Esophagus squamous epithelium (tissue), 5 donors: ENCODE measurements at places on chromosomes 7 and 10. TPM values are rescaled to one million over a fixed set of nuclear protein-coding genes. Genes with fewer than 3 reads are reported as not detected.

FOXP2 gene
- total RNA-seq: 6.7 TPM

DNA sequence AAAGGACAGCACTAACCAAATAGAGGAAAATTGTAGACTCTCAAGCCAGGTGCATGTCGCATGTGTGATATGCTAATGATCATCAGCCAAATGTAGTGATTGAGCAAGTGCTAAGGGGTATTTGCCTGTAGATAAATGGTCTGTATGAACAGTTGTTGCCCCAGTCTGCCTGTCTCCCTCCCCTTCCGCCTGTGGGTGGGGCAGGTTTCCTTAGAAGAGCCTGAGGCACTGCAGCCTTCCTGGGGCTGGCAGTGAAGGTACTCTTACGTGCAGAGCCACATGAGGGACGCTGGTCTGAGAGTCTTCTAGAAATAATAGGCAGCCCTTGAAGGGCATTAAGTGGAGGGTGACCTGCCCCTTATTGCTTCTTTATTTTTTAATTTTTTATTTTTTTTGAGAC is 152.1 kb downstream of the SNX10 start:
- no peaks in the 10 kb centered on the region for H3K36me3 ChIP-seq
- no peaks in the 10 kb centered on the region for H3K4me1 ChIP-seq
- H3K27ac ChIP-seq: no peak overlapping the region
- DNase-seq: no peak
- H3K4me3 ChIP-seq: no peak overlapping the region
- no peaks in the 10 kb centered on the region for H3K27me3 ChIP-seq

C10orf62 gene
- total RNA-seq: not detected

TMEM140 gene
- 1.3 TPM for total RNA-seq

GRCh38 chr10:72053690-72054089 is 34.7 kb downstream of the SPOCK2 start:
- DNase-seq: no peak
- no peak overlapping the region for H3K27ac ChIP-seq
- no peaks in the 10 kb centered on the region for H3K36me3 ChIP-seq
- no peaks in the 10 kb centered on the region for H3K27me3 ChIP-seq
- H3K4me1 ChIP-seq: peaks cover 11% of the 10 kb centered on the region
- H3K4me3 ChIP-seq: no peak overlapping the region

OPALIN gene
- not detected for total RNA-seq

DNA sequence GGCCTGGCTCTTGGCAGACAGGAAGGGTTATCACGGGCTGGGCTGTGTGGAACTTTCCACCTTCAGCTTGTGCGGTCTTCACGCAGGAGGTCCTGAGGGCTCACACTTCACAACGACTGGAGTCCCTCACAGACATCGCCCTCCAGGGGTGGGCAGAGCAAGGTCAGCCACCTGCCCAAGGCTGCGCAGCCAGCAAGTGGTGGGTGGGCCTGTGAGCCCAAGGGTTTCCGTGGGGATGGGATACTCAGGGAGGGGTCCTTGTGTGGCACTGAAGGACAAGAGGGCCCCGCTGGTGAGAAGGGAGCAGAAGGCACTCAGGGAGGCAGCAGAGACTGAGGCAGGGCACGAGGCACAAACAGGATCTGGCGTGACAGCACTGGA is 22.0 kb downstream of the PDIA4 start:
- no peaks in the 10 kb centered on the region for H3K27me3 ChIP-seq
- peaks cover 28% of the 10 kb centered on the region for H3K36me3 ChIP-seq
- no peak for DNase-seq
- H3K4me1 ChIP-seq: no peaks in the 10 kb centered on the region
- H3K4me3 ChIP-seq: no peak overlapping the region

DNA sequence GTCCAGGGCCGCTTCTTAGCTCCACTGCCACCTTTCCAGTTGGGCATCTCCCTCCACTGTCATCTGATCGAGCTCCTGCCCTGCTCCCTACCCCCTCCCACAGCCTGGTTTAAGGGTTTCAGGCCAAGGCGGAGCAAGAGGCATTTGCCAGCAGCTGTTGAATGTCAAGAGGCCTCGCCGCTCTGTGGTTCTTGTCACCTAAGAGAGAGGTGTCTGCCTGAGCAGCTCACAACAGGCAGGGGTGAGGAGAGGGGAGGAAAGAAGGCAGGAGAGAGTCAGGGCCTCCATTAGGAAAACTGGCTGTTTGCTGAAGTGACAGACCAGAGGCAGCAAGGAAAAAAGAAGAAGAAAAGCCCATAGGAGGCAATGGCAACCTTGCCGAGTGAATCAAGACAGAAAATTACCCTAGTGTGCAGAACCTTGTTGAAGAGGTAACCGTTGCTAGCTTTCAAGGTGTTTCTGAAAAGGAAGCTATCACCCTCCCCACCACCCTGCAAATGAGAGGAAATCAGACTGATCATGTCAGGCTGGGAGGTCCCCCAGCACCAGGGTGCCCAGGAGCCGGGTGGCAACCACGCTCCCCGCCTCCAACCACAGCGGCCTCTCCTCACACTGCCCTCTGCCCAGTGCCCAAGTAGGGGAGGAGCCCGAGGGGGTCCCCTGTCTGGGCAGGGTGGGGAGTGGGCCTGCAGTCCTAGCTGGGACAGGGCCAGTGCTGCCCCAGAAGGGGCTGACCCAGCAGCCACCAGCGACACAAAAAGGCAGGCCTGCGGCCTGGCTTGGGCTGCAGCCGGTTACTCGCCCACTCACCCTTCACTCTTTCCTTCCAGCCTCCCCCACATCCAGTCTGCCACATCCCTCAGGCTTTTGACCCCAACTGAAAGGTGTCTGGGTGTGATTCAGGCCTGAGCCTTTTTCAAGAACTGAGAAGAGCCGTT is 7.1 kb downstream of the GATA3 start:
- peaks cover 12% of the 10 kb centered on the region for H3K4me1 ChIP-seq
- no peak overlapping the region for H3K4me3 ChIP-seq
- no peaks in the 10 kb centered on the region for H3K36me3 ChIP-seq
- no peak overlapping the region for H3K27ac ChIP-seq
- DNase-seq: no peak

- peak within 1 kb of the TSS; percentile 36 for H3K27ac ChIP-seq
- no peak for DNase-seq
Measured at GRCh38 chr10:100969187-100970075, at the start of gene SEMA4G. Gene SEMA4G, plus strand, starts transcription at chr10:100969504. Its CDS starts 3,409 bp downstream, at chr10:100972913.

- H3K36me3 ChIP-seq: no peaks in the 10 kb centered on the region
- H3K4me1 ChIP-seq: peaks cover 5% of the 10 kb centered on the region
- no peaks in the 10 kb centered on the region for H3K27me3 ChIP-seq
- H3K4me3 ChIP-seq: no peak overlapping the region
- DNase-seq: no peak
Measured at GRCh38 chr10:131746241-131746711, 154.5 kb upstream of the PPP2R2D start.

DNA sequence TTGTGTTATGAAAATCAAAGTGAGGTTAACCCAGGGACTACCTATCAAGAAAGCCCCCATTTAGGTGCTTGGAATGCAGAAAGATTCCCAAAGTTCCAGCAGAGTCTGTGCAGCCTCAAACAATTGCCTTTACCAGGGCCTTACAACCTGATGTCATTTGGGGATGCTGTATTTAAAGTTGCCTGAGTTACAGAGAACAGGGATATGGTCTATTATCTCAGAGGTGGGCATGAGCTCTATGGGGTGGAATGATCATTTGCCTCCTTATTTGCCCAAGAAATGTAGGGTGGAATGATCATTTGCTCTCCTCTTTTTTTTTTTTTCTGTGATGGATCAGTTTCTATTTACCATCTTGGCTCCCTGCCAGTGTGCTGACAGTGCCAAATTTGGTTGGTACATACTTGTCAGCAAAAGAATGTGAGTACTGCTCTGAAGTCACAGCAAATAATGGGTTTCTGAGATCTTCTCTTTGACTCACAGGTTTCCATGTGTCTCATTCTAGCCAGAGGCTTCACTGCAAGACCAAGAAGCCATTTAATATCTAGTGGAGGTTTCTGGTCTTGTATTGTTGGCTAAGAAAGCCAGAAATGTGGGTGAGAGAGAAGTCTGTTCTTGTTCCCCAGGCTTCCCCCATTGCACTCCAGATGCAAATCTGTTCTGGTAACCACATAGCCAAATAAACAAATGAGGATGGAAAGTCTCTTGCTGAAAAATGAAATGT is 45.5 kb upstream of the ZNRF2 start:
- H3K36me3 ChIP-seq: no peaks in the 10 kb centered on the region
- peak overlapping the region; percentile 25 for H3K27ac ChIP-seq
- H3K27me3 ChIP-seq: no peaks in the 10 kb centered on the region

DNA sequence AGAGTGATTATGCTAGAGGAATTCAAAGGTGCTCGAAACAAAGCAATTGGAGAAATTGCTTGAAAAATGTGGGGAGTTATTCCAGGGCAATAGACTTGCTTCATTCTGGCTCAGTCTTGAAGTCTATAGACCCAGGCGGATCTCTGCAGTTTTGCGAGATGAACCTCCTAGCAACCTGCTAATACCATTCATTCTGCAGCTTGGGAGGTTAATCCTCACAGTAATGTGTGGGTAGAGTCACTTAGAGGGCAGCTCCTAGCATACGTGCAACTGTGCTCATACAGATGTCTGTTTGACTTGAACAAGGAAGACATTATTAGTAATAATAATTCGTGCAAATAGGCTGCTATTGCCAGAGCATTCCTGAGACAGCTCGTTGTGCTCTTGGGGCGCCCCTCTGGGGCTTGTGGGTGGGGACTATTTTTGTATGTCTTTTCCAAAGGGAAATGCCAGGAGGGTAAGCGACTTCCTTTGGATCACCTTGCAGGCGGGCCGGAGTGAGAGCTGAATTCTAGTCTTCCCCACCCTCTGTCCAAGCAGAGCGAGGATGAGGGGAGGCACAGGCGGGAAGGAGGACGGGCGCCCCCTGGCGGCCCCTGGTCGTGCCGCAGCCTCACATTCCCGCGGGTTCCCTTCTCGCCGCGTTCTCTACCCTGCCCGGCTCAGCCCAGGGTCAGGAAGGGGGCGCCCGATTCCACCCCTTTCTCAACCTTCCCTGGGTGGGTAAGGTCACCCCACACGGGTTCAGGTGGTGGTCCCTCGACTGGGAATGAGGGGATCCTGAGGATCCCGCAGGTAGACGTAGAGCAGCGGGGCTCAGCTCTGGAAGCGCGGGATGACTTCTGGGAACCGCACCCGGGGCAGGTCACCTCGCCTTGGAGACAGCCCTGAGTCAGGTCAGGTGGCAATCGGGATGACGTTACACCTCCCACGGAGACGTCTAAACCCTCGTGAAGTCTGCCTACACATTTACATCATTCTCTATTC is 241.5 kb downstream of the PHTF2 start:
- DNase-seq: no peak
- no peaks in the 10 kb centered on the region for H3K4me1 ChIP-seq
- H3K27ac ChIP-seq: no peak overlapping the region
- H3K27me3 ChIP-seq: no peaks in the 10 kb centered on the region
- H3K36me3 ChIP-seq: no peaks in the 10 kb centered on the region

- no peak overlapping the region for H3K27ac ChIP-seq
- no peak for DNase-seq
- H3K4me3 ChIP-seq: no peak overlapping the region
- no peaks in the 10 kb centered on the region for H3K4me1 ChIP-seq
Measured at GRCh38 chr7:71652510-71652909, 520.6 kb downstream of the GALNT17 start.

- H3K4me1 ChIP-seq: no peaks in the 10 kb centered on the region
- no peaks in the 10 kb centered on the region for H3K27me3 ChIP-seq
- no peak for DNase-seq
Measured at GRCh38 chr7:68718097-68718551, 880.2 kb upstream of the AUTS2 start.

PRR15 gene
- 0.53 TPM for total RNA-seq

DNA sequence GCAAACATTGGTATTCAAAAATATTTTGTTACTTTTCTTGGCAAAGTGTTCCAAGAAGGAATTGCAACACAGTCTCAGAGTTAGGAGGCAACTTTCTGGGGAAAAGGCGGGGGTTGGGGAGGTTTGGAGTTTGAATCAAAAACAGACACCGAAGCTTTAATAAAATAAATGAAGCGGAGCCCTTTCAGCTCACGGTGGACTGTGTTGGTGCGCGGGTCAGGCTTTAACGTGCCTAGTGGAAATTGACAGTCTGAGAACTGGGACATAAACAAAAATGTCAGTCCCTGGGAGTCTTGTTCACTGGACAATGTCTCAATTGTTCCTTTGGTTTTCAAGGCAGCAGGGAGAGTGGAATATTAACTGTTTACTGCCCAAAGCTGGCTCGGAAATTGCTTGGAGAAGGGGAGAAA is 109.3 kb downstream of the TCF7L2 start:
- no peak for DNase-seq
- no peaks in the 10 kb centered on the region for H3K27me3 ChIP-seq
- H3K4me1 ChIP-seq: peaks cover 19% of the 10 kb centered on the region
- no peak overlapping the region for H3K4me3 ChIP-seq

DNA sequence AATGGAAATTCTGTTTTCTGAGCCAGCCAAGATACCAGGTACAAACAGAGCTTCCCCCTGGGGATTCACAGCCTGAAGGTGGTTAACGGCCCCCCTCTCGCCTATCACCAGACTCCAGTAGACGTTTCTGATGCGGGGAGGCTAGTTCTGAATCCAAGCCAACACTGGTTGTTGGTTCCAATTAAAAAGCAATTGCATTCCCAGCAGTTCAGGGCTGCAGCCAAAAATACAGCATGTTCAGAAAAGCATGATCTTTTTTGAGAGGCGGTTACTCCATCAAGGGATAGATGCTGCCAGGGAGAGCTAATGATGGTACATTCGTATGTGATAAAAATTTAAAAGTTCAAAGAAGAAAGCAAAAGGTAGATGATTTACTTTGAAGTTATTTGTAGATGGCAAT is 481.0 kb downstream of the GALNT17 start:
- H3K27ac ChIP-seq: peak overlapping the region; percentile 52
- H3K4me3 ChIP-seq: peak overlapping the region; percentile 41
- DNase-seq: no peak
- no peaks in the 10 kb centered on the region for H3K27me3 ChIP-seq

DNA sequence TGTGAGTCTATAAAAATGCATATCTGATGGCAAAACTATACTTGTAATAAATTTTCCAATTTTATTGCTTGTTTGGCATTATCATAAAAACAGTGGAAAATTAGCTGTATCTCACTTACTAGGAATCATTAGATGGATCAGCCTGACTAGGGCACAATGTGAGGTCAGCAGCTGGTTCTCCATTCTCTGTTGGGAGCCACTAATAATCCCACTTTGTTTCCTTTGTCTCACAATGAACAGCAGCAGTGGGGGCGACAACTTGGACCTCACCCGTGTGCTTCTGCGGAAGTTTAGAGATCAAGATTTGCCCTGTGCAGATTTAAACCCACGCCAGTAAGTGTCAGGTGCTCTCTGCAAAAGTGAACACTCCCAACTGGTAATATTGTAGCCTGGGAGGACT is 295.5 kb downstream of the ABCA13 start:
- no peak overlapping the region for H3K27ac ChIP-seq
- H3K4me3 ChIP-seq: no peak overlapping the region
- no peaks in the 10 kb centered on the region for H3K4me1 ChIP-seq
- no peak for DNase-seq
- H3K27me3 ChIP-seq: no peaks in the 10 kb centered on the region

RASA4 gene
- 17.9 TPM for total RNA-seq

HMX3 gene
- total RNA-seq: not detected

FLNC gene
- total RNA-seq: 4.3 TPM

ACADSB gene
- total RNA-seq: 11.9 TPM

- no peaks in the 10 kb centered on the region for H3K27me3 ChIP-seq
- peak; percentile 22 for DNase-seq
- H3K4me1 ChIP-seq: peaks cover 84% of the 10 kb centered on the region
- H3K4me3 ChIP-seq: peak overlapping the region; percentile 65
Measured at GRCh38 chr10:6201516-6201975, 1.2 kb upstream of the PFKFB3 start.
